ENCODE measurements at places on chromosomes 5 and 9.

DNA sequence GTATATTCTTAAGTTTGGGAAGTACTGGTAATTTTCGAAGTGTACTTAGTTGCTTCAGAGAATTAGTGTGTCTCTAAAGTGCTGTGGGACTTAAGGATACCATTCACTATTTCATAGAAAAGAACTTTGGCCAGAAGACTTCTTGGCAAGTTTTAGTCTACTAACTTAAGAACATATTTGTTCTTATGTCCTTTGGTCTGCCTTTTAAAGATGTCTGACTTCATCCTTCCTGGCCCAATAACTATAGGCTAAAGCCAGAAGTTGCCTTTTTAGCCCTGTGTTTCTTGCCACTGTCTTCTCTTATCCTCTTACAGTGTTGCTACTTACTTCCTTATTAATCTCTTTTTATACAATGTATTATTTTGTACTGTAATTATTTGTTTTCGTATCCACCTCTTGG, 6.3 kb downstream of the RBM27 start:
- no peak for DNase-seq

DNA sequence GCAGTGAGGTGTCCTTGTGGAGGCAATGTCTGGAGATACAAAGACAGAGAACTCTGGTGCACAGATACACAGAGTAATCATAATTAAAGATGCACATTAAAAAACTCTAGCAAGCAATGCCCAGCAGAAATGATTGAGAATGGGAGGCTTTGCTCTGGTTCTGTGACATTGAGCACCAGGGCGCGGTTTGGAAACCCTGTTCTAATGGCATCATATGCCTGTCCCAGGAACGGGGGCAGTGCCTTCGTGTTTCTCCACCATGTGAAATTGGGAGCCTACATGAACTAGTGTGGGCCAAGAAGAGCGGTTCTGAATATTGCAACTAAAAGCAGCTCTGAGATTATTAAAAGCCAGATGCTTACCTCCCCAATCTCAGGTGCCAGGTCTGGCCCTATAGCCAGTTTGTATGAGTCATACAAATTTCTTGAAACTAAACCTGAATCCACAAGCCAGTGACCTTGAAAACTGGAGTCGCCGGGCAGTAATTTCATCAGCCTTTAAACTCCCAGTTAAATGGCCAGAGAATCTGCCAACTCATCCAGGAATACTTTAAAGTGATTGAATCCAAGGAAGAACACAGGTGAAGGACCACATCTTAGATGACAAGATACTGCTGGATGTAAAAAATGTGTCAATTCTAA, 22.2 kb upstream of the CTSL start:
- no peak for DNase-seq

- DNase-seq: no peak
Measured at GRCh38 chr5:82073179-82073578, 101.4 kb downstream of the ATG10 start.

GRCh38 chr5:16571016-16571415, 45.8 kb downstream of the RETREG1 start:
- DNase-seq: no peak

DNA sequence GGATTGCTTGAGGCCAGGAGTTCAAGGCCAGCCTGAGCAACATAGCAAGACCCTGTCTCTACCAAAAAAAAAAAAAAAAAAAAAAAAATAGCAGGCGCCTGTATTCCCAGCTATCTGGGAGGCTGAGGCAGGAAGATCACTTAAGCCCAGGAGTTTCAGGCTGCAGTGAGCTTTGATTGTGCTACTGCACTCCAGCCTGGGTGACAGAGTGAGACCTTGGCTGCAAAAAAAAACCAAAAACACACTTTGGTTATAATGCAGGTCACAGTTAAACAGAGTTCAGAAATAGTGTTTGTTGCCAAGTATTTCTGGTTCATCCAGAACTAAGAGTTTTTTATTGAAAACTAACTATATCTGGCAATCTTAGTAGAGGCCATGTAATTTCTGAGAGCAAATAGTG, 24.1 kb upstream of the IL6ST start:
- no peak for DNase-seq

DNA sequence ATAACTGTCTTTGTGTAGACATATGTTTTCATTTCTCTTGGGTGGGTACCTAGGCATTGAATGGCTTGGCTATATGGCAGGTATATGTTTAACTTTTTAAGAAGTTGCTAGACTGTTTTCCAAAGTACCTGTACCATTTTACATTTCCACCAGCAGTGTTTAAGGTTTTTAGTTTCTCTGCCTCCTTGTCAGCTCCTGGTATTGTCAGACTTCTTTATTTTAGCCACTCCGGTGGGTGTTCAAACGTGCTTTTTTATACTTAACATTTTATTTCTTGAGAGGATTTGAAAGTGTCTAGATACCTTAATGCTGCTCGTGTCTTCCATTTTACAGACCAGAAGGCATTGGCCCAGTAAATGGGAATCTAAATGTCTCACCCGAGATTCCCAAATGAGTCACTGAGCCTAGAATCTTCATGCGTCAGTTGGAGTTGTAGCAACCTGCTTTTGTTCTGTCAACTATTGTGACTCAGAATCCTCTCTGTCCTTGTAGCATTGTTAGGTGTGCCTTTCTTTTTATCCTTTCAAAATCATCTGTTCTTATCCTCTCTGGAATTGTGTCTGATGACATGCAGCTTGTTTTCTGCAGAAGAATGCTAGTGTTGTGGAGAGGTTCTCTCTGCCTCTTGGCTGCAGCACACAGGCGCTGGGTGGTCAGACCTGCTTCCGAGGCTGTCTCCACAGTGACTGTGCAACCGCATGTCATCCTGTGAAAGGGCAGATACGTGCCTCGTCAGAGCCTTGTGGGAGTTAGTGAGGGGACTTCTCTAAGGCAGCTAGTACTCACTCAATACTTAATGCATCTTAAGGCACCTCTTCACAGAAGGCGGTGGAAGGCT, 291.8 kb downstream of the AOPEP start:
- DNase-seq: no peak

GRCh38 chr5:51650824-51651223, 267.6 kb downstream of the ISL1 start:
- DNase-seq: no peak

DNA sequence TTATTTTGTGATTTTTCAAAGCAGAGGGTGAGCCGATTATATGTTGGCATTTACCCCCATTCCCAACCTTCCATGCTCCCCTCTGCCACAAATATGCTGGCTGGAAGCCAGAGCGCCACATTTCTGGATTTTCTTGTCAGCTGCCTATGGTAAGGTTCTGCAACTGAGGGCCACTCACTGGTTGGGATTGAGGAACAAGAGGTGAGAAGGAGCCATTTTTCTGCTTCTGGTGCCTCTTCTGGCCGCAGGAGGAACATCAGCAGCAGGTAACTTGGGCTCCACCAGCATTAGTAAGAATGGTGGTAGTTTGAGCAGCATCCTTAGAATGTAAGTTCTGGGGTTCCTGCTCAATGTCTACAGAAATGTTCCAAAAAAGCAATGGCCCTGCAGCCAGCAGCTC, 159.5 kb upstream of the MAST4 start:
- peak; percentile 14 for DNase-seq

- no peak for DNase-seq
Measured at GRCh38 chr9:1217076-1217475, 166.9 kb downstream of the DMRT2 start.

- DNase-seq: peak; percentile 12
Measured at GRCh38 chr9:72454871-72455491, 66.4 kb upstream of the TMC1 start.

DNA sequence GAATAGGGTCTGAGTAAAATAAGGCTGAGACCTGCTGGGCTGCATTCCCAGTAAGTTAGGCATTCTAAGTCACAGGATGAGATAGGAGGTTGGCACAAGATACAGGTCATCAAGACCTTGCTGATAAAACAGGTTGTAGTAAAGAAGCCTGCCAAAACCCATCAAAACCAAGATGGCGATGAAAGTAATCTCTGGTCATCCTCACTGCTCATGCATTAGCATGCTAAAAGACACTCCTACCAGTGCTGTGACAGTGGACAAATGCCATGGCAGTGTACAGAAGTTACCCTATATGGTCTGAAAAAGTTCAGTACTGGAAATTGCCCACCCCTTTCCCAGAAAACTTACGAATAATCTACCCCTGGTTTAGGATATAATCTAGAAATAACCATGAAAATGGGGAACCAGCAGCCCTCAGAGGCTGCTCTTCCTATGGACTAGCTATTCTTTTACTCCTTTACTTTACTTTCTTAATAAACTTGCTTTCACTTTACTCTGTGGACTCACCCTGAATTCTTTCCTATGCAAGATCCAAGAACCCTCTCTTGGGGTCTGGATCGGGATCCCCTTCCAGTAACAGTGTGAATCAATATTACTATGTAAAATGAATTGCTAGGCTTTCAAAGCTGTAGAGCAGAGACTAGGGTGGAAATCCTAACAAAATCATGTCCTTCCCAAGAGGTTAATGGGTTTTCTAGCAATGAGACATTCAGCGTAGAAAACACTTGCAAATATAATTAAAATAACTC, 257.8 kb downstream of the KIAA0825 start:
- no peak for DNase-seq

DNA sequence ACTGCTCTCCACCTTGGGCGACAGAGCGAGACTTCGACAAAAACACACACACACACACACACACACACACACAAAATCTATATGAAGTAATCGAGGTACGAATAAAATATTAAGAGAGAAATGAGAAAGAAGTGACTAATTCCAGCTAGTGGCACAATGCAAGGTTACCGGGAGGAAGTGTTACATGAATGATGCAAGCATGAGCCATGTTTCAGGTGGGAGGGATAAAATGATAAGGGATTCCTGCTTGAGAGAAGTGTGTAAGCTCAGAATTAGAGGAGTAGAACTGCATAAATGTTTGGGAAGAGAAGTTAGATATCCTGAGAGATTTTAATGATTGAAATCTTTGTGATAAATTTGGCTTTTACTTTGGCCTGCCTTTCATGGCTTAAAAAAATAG, 18.8 kb downstream of the HAPLN1 start:
- no peak for DNase-seq

DNA sequence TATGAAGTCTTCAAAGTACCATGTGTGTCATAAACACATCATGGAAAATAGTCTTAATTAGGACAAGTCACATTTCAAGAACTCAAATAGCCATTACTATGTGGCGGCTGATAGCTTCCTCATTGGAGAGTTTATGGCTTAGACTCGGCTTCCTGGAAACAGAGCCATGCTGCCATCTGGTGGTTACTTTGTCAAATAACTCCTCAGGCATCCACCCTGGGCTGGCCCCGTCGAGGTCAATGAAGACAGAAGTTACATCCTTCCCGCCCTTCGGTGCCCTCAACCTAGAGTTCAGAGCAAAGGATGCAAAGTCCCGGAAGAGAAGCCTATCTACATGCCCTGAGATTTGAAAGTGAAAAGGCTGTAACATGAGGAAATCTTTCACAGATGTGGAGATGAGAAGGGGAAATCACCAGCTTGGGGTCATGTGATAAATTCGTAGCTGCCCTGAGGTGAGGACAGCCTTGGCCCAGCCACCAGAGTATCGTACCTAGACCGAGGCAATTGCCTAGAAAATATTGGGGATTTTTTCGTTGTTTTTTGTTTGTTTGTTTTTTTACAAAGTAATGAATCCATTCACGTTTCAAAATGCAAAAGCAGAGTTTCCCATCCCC, 45.5 kb upstream of the ZNF169 start:
- DNase-seq: peak; percentile 60
